ENCODE measurements at places on chromosomes 4 and X.

GRCh38 chr4:94728056-94728766 is 29.5 kb upstream of the BMPR1B start:
- DNase-seq: no peak

DNA sequence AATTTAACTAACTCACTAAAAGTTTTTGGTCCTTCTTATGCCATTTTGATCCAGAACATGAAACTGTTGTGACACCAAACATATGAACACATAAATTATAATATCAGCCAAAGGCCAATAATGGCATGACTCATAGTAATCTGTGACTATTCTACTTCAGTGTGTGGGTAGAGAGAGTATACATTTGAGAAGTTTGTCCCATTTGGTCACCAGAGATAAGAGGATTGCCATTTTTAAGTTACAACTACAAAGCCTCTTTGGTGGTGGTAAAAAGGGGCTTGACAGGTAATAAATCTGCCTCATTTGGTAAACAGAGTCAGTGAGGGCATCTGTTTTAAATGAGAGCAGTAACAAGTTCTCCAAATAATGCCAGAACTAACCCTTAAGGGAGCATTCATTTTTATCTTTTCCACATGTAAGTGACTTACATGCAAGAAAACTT is 117.9 kb downstream of the TBC1D19 start:
- no peak for DNase-seq

DNA sequence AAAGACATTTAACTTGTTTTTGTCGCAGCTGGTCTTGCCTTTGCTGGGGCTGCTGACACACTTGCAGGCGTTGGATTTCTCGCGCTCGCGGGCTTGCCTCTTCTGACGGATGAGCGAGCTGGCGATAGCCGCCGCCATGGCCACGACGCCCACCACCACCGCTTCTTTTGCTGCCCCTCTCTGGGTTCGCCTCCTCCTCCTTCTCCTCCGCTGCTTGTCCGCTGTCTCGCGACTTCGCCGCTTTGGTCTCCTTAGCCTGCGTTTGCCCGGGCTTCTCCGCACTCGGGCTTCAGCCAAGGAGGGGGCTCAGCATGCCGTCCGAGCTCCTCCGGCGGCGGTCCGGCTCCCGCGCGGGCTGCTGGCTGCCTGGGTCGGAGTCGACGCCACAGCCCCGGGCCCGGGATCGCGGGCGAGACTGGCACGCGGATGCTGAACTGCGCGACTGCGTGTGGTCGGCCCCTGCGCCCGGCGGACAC is 613 bp downstream of the FGF13 start:
- DNase-seq: no peak

DNA sequence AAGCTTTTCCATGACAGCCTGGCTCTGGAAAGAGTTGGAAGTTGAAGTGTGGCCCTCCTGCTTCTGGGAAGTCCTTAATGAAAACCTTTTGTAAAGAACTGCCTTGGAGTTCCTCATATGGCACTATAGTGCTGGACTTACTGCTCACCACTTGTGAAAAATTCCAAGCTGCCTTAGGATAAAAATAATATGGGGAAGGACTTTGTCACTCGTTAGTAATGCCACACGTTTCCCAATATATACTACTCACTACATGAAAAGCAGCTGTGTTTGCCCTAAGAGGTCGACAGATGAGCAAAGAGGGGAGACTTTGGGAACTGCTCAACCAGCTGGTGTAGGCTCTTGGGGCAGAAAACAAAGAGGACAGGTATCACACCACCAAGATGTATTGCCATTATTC is 11.7 kb downstream of the OPHN1 start:
- no peak for DNase-seq

DNA sequence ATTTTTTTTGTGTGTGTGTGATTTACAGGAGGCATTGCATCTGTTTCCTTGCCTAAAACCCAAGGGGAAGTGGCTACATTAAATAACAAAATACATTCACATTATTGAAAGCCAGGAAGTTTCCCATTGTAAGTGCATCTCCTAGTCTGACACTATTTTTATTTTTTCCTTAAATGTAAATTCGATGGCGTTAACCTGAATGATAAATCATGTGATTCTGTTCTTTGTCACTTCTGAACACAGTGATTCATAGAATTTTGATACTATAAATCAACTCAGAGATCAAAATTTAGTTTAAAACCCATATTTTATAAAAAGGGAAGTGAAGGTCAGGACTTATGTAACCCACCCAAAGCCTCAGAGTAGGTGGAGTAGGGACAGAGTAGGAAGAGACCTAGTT is 258.1 kb downstream of the GABRG1 start:
- DNase-seq: no peak

- no peak for DNase-seq
Observed at GRCh38 chrX:132092439-132093065, 35.3 kb downstream of the FRMD7 start.

DNA sequence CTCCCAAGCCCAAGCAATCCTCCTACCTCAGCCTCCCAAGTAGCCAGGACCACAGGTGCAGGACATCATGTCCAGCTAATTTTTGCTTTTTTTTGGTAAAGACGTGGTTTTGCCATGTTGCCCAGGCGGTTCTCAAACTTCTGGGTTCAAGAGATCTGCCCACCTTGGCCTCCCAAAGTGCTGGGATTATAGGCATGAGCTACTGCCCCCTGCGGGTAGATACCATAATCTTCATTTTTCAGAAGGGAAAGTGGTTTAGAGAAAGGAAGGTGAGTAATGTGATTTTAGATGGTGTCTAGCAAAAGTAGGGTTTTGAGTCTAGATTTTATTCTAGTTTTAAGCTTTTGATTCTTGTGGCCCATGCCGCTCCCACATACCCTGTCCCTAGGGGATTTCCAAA is 205.3 kb upstream of the CLNK start:
- DNase-seq: no peak

GRCh38 chr4:176953021-176953420 is 160.3 kb upstream of the VEGFC start:
- DNase-seq: no peak

DNA sequence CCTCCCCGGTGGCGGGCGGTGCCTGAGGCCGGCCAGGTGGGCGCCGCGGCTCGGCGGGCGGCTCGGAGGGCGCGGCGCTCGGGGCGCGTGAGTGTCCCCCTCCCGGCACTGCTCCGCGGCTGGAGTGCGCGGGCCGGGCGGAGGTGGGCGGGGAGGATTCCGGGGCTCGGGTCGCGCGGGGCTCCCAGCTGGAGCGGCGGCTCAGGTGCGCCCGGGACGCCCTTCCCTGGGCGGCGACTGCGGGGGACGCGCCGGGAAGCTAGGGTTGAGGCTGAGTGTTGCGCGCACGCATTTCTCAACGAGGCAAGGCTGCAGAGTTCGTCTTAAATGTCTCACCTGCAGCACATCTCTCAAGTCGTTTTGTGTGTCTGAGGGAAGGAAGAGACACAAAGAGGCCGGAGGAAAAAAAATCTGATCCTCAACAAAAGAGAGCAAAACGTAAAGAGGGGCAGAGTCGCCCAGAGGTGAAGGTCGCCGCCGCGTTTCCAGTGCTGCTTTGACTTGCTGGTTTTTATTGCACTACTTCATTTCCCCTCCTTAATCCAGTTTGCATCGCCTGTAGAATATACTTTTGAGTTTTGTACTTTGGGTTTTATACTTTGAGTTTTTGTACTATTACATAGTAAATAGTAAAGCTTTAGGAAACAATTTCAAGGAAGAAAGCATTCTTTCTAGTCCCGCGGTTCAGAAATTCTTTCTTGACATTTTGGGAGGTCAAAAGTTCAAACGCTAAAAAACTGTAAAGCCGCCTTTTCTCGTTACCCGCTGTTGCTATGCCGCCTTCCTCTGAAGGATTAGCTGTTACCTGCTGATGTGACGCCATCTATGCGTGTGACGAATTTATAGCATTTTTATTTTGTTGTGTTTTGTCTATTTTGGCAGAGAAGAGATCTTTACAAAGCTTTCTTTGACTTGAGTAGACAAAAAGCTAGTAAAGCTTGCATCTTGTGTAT is 106.5 kb upstream of the STOX2 start:
- no peak for DNase-seq

GRCh38 chr4:145779319-145779801 is 99.4 kb downstream of the C4orf51 start:
- no peak for DNase-seq

- no peak for DNase-seq
Observed at GRCh38 chr4:98626350-98626749, 32.1 kb downstream of the TSPAN5 start.

DNA sequence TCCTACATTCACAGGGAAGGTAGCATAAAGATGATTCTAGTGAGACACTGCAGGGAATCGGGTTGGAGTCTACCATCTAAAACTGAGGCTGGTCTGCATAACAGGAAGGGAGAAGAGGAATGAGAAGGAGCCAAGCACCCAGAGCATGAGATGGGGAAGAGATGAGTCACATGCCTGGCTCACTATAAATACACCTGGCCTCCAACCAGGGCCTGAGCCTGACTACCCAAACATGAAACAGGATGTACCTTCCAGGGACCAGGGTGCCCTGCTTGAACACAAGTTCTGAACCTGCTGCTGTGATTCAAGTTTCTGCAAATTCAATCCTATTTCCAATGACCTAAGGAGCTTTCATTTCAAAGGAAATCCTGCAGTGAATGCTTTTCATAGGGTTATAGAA is 24.9 kb downstream of the CD99L2 start:
- no peak for DNase-seq

DNA sequence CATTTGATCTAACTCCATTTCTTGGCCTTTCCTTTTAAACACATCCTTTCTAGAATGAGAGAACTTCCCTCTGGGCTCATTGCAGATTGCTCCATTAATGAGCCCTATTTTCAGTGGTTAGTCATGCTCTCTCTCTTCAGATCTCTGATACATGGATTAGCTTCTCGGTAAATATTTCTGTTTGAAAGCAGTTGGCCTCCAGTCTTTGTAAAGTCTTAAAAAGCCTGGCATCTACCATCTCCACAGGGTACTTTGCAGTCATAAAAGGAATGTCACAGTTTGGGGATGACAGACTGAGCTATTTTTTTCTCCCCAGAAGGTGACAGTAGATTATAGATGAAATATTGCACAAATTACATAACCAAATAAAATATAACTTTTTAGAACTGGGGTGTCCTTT is 72.7 kb downstream of the UNC5C start:
- DNase-seq: no peak

DNA sequence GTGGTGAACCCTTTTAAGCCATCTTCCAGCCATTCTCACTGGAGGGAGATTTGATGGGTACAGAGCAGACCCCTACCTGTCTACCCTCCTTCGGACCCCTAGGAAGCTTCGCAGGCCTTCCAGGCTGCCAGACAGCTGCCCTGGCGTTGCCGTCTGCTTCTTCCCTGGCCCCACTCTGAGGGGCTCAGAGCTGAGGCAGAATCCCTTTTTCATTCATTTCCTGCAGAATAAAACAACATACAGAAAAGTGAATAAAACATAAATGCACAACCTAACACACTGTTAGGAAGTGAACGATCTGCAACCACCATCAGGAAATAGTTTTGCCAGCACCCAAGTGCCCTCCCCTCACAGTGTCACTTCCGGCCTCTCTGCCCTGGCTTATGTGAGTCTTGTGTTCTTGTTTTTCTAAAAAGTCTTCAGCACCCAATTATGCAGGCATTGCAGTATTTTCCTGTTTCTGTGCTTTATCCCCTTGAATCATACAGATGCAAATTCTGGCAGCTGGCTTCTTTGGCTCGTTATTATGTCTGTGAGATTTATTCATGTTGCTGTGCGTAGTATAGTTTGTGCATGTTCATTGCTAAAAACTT is 5.6 kb upstream of the ADD1 start:
- DNase-seq: no peak

GRCh38 chr4:65535113-65535512 is 135.2 kb downstream of the EPHA5 start:
- DNase-seq: no peak

DNA sequence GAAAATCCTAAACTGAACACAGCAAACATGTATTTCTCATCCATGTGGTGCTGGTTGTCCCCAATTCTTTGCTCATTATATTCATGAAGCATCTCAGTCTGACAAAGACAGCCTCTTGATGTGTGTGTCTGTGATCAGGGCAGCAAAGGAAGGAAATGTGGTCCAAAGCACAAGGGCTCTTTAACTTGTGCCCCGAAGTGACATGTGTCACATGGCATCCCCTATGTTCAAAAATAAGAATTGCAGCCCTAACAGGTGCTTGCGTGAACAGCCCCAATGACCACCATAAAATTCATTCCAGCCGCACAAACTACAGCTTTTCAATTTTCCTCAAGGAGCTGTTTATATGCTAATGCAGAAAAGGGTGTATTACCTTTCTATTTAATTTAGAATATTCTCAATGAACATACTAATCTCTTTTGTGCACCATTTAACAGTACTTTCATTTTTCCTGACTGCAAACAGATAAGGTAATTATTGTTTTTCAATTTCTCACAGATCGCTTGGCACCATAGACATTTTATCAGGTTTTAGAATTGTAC is 231.9 kb upstream of the CTSO start:
- no peak for DNase-seq

DNA sequence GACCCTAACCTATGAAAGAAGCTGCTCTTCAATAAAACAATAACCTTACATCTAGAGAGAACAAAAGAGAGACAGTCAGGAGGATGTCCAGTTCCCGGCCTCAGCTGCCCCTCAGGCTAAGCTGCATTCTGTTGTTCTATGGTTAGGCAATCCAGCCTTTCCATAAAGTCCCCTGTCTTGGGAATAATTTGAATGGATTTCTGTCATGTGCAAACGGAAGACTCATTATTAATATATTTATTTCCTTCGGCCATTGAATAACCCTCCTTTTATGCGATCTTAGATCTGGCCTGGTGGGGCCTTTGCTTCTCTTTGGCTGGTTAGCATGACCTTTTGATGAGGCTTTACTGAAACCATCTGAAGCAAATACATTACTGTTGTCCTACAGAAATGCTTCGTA is 80.1 kb downstream of the ANKRD50 start:
- no peak for DNase-seq

- no peak for DNase-seq
Observed at GRCh38 chr4:110062166-110062565, 136.2 kb downstream of the ELOVL6 start.

- DNase-seq: no peak
Observed at GRCh38 chr4:28277931-28278330, 1417.3 kb downstream of the STIM2 start.

DNA sequence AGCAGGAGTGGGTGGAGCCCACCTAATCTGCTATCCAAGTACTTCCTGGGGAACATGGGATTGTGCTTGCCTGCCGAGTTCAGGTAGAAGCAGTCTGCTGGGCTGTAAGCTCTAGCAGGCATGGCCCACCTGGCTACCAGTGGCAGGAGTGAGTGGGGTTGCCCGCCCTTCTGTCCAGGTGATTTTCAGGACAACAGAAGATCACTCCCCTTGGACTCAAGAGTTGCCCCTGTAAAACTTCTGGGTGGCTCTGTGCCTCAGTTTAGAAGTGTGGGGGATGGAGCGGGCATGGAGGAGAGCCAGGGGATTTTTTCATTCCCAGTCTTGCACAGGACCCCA is 43.5 kb downstream of the NDST3 start:
- DNase-seq: no peak

- no peak for DNase-seq
Observed at GRCh38 chrX:112083624-112084326, 1.2 kb upstream of the TRPC5 start.

GRCh38 chrX:37470711-37471110 is 100.8 kb upstream of the LANCL3 start:
- DNase-seq: no peak
